Fibroblast of skin of back (primary cell): ENCODE measurements at places on chromosomes 7 and 10.

- DNase-seq: no peak
These were observed 776.1 kb upstream of the MBL2 start for GRCh38 chr10:53548664-53549063.

DNA sequence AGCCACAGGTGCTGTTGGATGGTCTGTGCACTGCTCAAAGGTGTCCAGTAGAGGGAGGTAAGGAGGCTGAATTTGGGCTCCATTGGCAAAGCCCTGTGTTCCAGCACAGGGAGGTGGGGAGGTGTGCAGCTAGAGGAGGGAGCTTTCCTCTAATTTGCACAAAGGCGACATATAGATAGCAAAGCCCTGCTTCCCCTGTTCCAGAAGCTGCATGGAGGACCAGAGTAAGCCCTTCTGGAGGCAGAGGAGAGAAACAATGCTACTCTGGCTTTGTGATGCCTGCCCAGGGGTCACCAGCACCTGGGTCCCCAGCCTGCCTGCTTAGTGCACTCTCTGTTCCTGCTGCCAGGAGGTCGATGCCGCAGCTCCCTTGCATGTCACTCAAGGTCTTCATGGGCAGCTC, 3.4 kb upstream of the ARHGAP22 start:
- DNase-seq: peak; percentile 28

GRCh38 chr10:98400482-98400881, 14.5 kb downstream of the PYROXD2 start:
- DNase-seq: peak; percentile 16

DNA sequence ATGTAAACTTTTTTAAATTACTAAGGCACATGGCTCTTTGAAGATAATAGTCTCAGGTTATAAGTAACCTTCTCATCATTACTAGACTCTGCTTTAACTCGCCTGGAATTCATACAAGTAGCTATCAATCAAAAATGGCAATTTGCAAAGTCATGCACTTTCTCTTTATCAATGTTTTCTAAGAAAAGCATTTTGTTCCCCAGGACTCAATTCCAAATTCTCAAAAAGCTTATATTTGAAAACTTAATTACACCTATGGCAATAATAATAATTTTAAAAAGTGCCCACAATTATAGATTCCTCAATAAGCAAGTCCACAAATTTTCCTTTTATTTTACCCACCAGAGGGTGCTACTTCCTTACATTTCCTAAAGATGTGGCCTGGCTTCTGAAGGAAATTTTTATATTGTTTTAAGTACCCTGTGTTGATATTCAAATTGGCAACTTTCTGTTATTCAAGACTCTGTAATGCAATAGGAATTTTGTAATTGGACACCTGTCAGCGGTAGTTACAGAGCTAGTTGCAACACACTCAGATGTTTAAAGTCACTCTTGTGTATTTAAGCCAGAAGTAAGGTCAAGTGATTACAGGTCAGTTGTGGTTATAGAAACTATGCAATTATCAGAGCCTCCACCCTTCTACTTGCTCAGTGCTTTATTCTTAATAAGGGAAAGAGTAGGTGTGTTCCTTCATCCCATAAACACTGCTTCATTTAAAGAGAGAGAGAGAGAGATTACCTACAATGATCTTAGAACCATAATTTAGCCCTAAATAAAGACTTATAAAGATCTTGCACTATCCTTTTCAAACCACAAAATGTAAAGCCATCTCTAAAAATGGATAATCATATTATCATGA, 47.1 kb upstream of the HYAL4 start:
- DNase-seq: peak; percentile 43

DNA sequence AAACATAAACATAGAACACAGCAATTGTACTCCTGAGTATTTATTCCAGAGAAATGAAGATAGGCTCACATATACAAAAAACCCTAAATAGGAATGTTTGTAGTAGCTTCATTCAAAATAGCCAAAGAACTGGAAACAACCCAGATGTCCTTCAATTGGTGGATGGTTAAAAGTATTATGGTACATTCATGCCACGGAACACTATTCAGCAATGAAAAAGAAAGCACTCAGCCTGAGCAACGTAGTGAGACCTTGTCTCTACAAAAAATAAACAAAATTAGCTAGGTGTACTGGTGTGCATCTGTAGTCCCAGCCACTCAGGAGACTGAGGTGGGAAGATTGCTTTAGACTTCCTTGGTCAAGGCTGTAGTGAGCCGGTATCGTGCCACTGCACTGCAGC, 94.4 kb downstream of the RAPGEF5 start:
- DNase-seq: no peak

- DNase-seq: no peak
These were observed 52.8 kb upstream of the TMEM273 start for GRCh38 chr10:49240946-49241345.

- DNase-seq: peak; percentile 32
These were observed 2.6 kb upstream of the SAMD8 start for GRCh38 chr10:75108684-75109458.
